Esophagus squamous epithelium (tissue), 5 donors: ENCODE measurements at places on chromosomes 6 and 20. TPM values are rescaled to one million over a fixed set of nuclear protein-coding genes. Genes with fewer than 3 reads are reported as not detected.

The BPIFB1 gene
- 4.3 TPM for total RNA-seq

The FRK gene
- 12.1 TPM for total RNA-seq

The ANKRD66 gene
- total RNA-seq: not detected

The FAM217A gene
- total RNA-seq: not detected

The PPP1R3D gene
- total RNA-seq: 8.4 TPM

The OLIG3 gene
- not detected for total RNA-seq

The KCNQ5 gene
- 1.4 TPM for total RNA-seq

The NRN1 gene
- total RNA-seq: 0.19 TPM

DNA sequence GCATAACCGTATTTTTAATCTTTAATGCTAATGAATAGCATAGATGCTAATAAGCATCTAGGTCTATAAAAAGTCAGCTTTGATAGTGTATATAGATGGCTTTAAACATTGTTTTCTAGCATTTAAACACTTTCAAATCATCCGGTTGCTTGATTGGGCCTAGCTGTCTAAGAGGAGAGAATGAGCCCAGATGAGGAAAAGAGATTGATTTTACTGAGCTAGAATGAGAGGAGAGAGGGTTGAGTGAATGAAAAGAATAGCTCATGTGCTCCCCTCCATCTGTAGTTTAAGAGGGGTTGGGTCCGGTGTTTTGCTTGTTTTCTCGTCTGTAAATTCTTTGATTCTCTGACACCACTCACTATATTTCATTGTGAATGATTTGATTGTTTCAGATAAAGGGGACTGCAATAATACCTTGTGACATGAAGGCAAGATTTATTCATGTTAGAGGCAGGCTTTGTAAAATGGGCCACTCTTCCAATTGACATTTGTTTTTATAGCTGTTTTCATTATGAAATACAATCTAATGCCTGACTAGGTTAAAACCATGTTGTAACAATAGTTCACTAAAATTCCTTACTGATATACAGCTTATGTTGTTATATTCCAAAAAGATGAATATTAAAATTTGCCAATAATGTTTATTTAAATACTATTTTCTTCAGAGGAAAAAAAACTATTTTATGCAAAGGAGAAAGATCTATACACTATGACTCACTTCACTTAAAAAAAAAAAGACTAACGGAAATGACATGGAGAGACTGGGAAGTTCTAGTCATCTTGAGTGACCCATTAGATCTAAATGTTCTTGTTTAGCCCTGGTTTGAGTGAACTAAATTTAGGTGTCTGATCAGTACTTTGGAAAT is 3.2 kb downstream of the PTPN1 start:
- H3K27me3 ChIP-seq: no peaks in the 10 kb centered on the region
- no peak overlapping the region for H3K4me3 ChIP-seq
- H3K27ac ChIP-seq: peak overlapping the region; percentile 96
- no peaks in the 10 kb centered on the region for H3K36me3 ChIP-seq

DNA sequence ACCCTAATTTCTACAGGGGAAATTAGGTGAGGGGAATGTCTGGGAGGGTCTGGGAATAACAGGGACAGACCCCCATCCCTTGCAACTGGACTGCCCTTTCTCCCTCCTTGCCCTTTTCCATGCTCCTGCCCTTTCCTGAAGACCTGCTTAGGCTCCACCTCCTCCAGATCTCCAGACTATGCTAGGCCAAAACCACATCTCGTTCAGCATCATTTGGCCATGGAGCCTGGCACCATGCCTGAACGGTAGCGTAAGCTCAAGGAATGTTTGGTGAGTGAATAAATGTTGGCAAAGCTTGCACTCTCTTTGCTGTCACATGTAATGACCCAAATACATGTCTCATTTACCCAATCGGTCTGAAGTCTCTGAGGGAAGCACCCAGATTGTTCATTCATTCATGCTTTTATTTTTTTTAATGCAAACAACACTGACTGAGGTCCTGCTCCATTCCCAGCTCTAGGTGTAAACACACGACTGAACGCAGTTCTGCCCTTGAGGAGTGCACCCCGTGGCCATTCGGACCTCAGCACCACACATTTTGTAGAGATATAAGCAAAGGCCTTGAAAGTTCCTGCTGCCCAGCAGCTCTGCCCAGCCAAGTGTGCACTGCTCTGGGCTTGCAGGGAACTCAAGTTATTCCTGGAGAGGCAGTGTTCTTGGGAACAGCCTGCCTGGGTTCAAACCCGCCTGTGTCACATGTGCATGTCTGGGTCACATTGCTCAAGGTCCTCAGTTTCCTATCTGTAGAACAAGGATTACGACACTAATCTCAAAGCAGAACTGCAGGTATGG is 1.1 kb upstream of the GRM4 start:
- H3K4me3 ChIP-seq: no peak overlapping the region
- H3K27ac ChIP-seq: no peak overlapping the region
- H3K36me3 ChIP-seq: no peaks in the 10 kb centered on the region
- H3K27me3 ChIP-seq: peaks cover 96% of the 10 kb centered on the region
- DNase-seq: no peak
- H3K4me1 ChIP-seq: peaks cover 21% of the 10 kb centered on the region

DNA sequence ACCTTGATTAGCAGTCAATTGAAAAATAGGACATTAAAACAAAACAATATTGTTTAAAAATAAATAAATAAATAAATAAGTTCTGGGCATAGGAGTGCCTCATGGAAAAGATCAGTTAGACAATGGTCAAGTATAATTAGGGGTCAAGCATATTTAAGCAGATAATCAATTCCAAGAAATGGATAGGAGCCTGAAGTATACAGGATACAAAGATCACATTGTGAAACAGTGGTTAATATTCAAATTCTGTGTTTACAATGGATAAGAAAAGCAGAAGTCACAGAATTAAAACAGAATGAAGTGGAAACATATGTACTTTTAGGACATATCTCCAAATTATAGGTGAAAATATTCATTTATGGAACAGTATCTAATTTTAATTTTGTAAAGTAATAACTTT is 1028.6 kb upstream of the CITED2 start:
- no peaks in the 10 kb centered on the region for H3K27me3 ChIP-seq
- no peaks in the 10 kb centered on the region for H3K4me1 ChIP-seq
- no peak overlapping the region for H3K27ac ChIP-seq
- H3K36me3 ChIP-seq: no peaks in the 10 kb centered on the region

DNA sequence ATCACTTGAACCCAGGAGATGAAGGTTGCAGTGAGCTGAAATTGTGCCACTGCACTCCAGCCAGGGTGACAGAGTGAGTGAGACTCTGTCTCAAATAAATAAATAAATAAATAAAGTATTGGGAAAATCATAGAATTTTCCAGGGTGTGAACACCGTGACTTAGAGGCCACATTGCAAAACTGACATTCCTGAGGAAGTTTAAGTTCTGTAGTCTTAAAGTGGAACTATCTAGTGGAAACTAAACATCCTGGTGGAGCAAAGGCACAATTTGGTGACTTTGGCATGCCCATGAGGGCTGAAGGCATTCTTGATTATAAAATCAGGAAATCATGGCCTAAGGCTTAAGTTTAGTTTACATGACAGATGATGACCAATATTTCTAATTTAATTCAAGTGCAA is 32.7 kb upstream of the MCM3 start:
- DNase-seq: no peak
- no peaks in the 10 kb centered on the region for H3K36me3 ChIP-seq

- no peaks in the 10 kb centered on the region for H3K4me1 ChIP-seq
- no peaks in the 10 kb centered on the region for H3K36me3 ChIP-seq
- H3K27ac ChIP-seq: no peak overlapping the region
- DNase-seq: no peak
- H3K4me3 ChIP-seq: no peak overlapping the region
These were observed 73.9 kb upstream of the RBM24 start for GRCh38 chr6:17207281-17207680.

- H3K27ac ChIP-seq: no peak overlapping the region
- no peaks in the 10 kb centered on the region for H3K27me3 ChIP-seq
- peaks cover 55% of the 10 kb centered on the region for H3K4me1 ChIP-seq
- no peak for DNase-seq
- H3K4me3 ChIP-seq: no peak overlapping the region
- H3K36me3 ChIP-seq: no peaks in the 10 kb centered on the region
These were observed 18.7 kb downstream of the TFEB start for GRCh38 chr6:41716516-41717391.

DNA sequence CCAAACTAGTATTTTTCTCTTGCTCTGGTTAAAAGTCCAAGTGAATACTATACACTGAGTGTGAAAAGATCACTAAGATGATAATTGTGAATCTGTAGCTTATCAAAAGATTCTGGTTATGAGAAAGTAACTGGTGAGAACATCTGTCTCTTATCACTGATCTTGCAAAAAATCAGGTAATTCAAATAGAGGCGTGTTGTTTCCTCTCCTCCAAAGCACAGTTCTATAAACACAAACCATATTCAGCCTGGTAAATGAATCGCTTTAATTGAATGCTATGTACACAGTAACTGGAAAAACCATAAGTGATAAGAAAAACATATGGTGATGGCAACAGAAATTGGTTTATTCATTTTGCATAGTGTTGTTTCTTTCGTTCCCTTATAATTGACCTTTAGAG is 161.0 kb downstream of the RALGAPA2 start:
- no peak for DNase-seq
- no peaks in the 10 kb centered on the region for H3K36me3 ChIP-seq
- H3K27ac ChIP-seq: no peak overlapping the region

DNA sequence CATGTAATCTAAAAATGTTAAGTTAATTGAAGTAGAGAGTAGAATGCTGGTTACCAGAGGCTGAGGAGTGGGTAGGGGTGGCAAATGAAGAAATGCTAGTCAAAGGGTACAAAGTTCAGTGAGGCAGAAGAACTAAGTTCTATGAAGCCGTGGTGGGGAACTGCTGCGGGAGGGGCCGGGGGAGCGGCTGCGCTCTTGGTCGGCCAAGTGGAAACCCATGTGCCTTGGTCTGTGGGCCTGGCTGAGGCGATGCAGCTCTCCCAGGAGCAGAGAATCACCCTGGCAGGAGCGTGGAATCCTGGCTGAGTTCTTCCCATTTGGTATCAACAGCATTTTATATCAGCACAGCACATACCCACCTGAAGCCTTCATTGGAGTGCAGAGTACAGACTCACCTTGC is 22.3 kb downstream of the TTLL2 start:
- DNase-seq: no peak
- no peak overlapping the region for H3K27ac ChIP-seq
- H3K27me3 ChIP-seq: no peaks in the 10 kb centered on the region

DNA sequence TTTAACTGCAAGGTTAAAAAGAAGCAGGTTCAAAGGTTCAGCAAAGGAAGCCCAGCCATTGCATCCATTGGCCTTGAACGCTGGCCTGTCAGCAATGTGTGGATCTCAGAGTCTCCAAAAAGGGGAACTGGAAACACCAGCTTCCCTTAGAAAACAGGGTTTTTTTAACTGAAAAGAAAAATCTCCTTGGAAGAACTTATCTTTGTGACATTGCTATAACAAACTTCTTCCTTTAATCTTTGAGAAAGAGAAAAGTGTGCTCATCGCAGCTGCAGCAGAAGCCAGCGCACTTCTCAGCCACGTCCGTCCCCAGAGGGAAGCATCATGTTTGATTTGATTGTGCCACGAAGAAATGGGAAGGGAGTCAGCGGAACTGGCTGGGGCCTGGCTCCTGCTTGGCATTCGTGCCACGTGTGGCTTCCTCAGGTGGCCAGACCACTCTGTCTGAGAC is 215.0 kb downstream of the SYNDIG1 start:
- H3K27me3 ChIP-seq: no peaks in the 10 kb centered on the region
- no peak overlapping the region for H3K27ac ChIP-seq
- no peaks in the 10 kb centered on the region for H3K4me1 ChIP-seq
- DNase-seq: no peak
- H3K4me3 ChIP-seq: no peak overlapping the region

- H3K36me3 ChIP-seq: no peaks in the 10 kb centered on the region
- no peaks in the 10 kb centered on the region for H3K27me3 ChIP-seq
- no peak for DNase-seq
- H3K4me3 ChIP-seq: no peak overlapping the region
- H3K27ac ChIP-seq: peak overlapping the region; percentile 51
These were observed 22.3 kb downstream of the PPP1R16B start for GRCh38 chr20:38827770-38828281.

DNA sequence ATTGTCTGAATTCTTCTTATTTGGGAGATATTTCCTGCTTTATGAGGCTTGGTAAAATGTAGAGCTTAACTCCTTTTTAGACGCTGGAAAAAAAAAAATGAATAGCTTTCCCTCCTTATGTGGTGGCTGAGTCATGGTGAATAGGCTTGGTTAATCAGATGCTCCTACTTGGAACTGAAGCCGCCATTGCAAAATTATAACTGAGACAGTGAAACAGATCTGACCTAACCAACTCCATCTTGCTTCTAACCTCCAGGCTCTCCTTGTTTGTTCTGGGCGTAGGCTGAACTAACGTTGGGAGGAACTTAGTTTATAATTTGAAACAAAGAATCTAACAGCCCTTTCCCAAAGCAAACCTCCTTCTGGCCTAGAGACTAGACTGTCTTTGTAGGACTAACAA is 43.2 kb upstream of the PLCB4 start:
- H3K4me1 ChIP-seq: no peaks in the 10 kb centered on the region
- no peaks in the 10 kb centered on the region for H3K36me3 ChIP-seq
- no peak for DNase-seq
- H3K27me3 ChIP-seq: no peaks in the 10 kb centered on the region
- no peak overlapping the region for H3K27ac ChIP-seq
